ENCODE measurements at places on chromosomes 6 and 20.

DNA sequence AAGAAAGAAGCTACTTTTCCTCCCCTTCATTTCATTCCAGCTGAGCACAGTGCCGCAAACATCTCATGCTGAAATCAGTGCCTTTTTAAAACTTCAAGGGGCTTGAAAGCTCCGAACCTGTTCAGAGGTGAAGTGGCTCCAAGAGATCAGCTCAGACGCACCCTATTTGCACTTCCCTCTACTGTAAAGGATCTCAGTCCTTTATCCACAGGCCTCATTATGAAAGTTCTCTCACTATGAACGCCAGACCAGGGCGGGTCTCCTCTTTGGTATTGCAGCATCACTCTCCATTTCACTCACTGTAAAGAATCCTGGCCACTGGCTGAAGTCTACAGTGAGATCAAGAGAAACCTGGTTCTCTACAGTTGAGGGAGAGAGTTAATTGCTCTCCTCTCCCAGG is 232.7 kb upstream of the POU3F2 start:
- DNase-seq = no peak

DNA sequence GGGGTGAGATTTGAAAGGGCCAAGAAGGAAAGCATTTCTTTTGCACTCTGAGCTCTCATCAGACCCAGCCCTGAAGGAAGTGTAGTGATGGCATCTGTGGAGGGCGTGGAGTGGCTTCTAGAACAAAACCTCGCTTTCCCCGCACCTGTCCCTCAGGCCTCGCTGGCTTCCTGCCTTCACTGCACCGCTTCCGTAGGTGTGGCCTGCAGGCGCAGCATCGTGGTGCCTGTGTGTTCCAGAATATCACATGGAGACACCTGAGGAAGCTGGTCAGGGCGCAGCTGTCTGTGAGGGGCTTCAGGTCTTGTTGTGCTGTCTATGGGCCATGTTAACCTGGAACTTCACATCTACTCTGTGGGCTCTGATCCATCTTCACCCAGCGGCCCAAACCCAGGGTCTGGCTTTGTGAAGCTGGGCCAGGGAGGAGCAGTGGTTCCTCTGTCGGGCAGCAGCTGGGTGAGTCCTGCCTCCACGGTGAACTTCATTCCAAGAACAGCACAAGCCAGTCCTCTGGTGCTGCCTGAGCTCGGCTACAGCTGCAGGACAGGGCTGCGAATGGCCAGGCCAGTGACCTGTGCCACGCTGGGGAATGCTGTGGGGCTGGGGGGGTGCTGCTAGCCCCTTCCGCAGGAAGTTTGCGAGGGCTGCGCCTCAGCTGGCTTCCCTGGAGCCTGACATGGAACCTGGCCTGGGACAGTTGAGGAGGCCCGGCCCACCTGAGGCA is 40.9 kb downstream of the DSTN start:
- DNase-seq = no peak

DNA sequence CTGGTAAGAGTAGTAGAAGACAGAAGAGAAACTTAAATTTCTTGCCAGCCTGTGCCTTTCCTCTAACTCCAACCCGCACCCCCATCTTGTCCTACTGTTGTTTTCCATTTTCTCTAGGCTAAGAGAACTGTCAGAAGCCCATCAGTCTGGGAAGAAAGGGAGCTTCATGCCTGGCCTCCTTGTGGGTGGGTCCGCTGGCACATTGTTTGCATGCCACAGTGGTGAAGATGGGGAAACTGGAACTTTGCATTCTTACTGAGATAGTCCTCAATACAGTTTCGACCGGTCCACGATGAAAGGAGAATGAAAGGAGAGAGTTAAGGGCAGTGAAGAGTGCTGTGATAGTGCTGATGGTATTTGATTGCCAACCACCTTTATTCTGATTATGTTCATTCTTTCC is 103.1 kb downstream of the TCP11 start:
- DNase-seq = no peak

DNA sequence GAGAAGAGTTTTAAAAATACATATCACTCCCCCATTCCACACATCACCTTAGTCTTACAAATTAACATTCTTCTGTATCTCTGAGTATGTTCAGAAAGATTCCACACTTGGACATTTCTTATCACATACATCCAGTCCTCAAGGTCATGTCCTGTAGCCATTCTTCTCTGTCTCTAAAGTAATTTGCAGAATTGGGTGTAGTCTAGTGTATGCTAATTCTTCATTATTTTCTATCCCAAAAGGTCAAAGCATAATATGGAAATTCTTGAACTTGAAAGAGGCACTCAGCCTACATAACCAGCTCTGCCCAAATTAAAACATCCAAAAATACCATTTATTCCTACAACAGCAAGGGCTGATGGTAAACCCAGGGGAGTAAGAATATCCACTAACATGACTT is 286.0 kb downstream of the HAO1 start:
- DNase-seq = no peak

DNA sequence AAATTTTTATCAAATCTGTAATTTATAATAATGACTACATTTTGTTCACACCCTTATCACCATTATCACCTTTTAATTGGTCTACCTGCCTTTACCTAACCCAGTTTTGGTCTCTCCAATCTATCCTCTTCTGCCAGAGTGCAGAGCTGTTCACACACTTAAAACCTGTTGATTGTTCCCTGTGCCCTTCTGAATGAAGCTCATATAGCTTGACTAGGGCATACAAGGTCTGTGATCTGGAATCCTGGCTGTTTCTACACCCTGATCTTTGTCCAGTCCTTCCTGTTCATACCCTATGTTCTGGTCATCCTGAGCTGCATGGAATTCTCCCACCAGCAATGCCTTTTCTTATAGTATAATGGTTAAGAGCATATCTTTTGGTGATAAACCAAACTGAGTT is 28.9 kb upstream of the SUMO4 start:
- no peak for DNase-seq

Data from NB4 (cell line).